WTC11 (cell line): ENCODE measurements at places on chromosomes 1 and 21.

DNA sequence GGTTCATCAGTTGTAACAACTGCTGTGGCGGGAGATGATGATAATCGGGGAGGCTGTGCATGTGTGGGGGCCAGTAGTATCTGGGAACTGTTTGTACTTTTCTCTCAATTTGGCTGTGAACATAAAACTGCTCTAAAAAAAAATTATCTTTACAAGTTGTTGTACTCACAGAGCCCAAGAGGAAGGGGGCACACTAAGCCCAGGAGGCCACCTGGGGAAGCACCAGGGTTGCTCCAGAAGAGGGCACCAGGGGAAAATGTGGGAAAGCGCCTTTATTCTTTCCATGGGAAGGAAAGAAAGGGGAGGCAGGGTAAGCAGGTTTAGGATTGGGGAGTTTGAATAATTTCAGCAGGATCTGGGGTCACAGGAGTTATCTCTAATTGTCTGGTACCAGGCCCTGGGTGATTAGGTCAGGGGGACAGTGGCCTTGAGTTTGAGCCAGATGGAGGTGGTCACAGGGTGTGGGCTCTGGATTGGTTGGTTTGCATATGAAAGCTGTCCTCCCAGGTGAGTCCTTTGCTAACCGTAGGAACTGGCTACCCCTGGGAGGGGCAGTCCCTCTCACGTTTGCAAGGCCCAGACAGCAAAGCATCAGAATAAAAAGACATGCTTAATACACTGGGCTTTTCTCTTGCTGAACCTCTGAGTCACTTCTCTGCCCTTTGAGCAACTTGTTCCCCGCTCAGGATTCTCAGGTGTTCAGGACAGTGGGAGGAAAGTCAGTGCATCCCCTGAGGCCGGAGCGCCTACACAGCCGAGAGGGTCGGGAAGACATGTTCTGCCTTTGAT is 11.2 kb downstream of the MYOC start:
- DNase-seq, result peak; percentile 38

DNA sequence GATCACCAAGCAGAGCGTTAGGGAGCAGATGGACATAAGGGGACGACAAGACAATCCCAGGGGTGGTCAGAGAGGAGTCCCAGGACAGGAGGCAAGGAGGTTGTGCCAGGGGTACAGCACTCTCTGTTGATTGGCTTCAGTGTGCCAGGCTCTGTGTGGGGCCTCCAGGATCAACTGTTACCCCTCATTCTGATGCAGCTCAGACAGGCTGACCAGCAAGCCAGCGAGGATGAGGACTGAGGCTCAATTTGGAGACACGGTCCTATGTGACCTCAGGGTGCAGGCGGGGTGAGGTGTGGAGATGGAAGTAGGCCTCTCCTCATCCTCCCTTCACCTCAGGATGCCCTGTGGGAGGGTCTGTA is 4.0 kb downstream of the HYI start:
- no peak for DNase-seq

- DNase-seq, result no peak
These were observed 228.8 kb downstream of the PBX1 start for GRCh38 chr1:164787834-164788231.

DNA sequence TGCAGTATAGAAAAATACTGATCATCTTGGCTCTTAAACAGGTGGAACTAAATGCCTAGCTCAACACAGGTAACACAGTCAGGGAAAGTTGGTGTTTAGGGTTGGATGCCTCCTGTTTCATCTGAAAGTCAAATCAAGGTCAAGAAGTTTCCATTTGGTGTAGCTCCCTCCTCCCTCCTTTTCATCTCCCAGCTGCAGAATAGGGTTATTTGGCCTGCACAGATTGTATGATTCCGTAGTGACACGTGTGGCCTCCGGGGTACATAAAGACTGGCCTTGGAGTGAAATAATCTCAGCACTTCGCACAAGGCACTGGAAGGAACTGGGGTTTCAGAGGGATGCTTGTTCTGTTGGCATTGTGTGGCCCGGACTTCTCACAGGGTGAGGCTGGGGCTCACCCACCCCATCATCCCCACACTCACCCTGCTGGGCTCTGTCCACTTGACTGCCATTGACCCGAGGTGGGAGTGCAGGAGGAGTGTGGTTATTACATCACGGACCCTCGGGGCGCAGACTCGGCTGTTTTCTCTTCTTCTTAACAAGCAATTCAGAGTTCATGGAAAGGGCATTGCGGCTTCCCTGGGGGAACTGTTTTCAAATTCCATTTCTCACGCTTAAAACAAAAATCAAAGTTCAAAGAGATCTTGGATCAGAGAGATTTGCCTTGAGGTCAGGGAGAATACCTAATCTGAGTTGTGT is 18.4 kb downstream of the IGSF5 start:
- DNase-seq, result no peak

- no peak for DNase-seq
These were observed 18.4 kb downstream of the PPFIA4 start for GRCh38 chr1:203044546-203045250.

- DNase-seq, result no peak
These were observed 871 bp downstream of the PLA2G2F start for GRCh38 chr1:20139776-20140612.

DNA sequence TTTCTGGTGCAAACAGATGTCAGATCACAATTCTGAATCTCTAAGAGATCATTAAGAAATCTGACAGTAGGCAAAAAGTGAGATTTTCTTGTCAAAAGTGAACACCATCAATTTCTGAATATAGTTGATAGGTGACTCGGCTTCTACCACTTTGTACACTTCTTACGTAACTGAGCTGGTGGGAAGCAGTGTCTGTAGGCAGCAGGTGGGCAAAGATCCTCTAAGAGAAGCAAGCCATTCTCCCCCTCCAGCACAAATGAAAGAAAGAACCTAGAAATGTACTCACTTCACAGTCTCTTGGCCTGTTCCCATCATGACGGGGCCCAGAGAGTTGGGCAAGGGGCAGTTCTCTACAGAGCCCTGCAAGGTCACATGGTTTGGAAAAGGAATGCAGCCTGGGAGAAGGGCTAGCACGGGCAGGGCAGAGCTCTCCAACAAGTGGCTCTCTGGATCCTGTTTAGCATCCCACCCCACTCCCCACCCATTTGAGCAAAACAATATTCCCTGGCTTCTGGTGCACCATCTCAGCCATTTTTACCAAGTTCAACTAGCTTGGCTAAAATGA is 412.6 kb downstream of the LTN1 start:
- peak; percentile 16 for DNase-seq

DNA sequence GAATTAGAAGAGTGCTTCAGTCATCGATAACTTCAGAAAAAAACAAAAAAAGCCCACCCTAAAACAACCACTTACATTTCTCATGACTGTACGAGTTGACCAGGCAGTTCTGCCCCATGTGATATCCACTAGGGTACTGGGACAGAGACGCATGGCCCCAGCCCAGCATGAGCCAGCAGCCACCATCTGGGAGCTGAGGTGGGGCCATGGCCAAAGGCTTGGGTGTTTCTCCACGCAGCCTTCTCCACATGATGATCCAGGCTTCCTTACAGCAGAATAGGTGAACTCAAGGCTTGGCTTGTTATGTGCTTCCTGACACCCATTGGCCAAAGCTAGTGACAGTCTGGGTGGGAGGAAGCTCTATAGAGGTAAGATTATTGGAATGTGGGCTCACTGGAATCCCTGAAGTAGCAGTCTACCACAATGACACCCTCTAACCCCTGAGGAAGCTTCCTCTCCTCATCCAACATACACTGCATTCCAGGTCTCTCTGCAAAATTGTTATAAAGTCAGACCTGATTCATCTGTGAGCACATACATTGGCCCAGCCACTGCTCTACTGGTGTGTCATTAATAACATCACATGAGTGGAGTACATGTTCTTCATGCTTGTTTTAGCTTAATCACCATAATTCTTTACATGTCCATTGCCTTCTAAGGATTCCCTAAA is 66.3 kb upstream of the NTPCR start:
- no peak for DNase-seq
